ENCODE measurements at places on chromosomes 1 and 21.

GRCh38 chr21:30434033-30434631, 4.1 kb downstream of the KRTAP13-4 start:
- no peaks in the 10 kb centered on the region for H3K27me3 ChIP-seq
- no peaks in the 10 kb centered on the region for H3K36me3 ChIP-seq
- no peaks in the 10 kb centered on the region for H3K4me1 ChIP-seq
- no peak overlapping the region for H3K27ac ChIP-seq
- H3K4me3 ChIP-seq, result no peak overlapping the region

GRCh38 chr1:119373465-119373864, 4.9 kb downstream of the HAO2 start:
- no peak for DNase-seq
- no peak overlapping the region for H3K27ac ChIP-seq
- no peaks in the 10 kb centered on the region for H3K36me3 ChIP-seq
- no peaks in the 10 kb centered on the region for H3K4me1 ChIP-seq

DNA sequence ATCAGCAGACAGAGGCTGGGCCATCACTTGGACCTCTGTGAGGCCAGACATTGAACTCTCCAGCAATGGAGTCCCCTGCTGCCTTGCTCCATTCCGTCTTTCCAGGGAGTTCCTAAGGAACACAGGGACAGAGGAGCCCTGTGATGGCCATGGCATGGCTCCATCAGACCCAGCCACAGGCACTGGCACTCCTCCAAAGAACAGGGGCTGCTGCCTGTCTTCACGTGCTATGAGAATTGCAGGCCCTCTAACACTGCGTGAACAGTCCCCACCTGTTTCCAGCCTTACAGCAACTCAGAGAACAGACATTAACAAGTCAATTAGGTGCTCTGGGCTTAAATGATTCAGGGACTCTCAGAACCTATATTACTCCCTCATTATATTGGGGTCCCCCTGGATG, 140.8 kb downstream of the ASTN1 start:
- H3K27ac ChIP-seq, result no peak overlapping the region
- H3K36me3 ChIP-seq, result no peaks in the 10 kb centered on the region
- no peak for DNase-seq
- H3K4me3 ChIP-seq, result no peak overlapping the region

GRCh38 chr1:203085528-203086406, at the start of gene MYOG:
Gene MYOG, minus strand, starts transcription at chr1:203086012. Its CDS starts 51 bp downstream, at chr1:203085961.
- H3K27ac ChIP-seq, result no peak within 1 kb of the TSS
- DNase-seq, result no peak
- no peaks in the 10 kb centered on the region for H3K36me3 ChIP-seq
- H3K4me3 ChIP-seq, result no peak within 1 kb of the TSS
- H3K4me1 ChIP-seq, result no peaks in the 10 kb centered on the region

- H3K36me3 ChIP-seq, result no peaks in the 10 kb centered on the region
- H3K27ac ChIP-seq, result no peak overlapping the region
- no peaks in the 10 kb centered on the region for H3K4me1 ChIP-seq
- no peaks in the 10 kb centered on the region for H3K27me3 ChIP-seq
Observed at GRCh38 chr1:77459881-77460280, 178.1 kb downstream of the AK5 start.

GRCh38 chr1:228885845-228886244, 150.6 kb downstream of the RHOU start:
- H3K4me1 ChIP-seq, result no peaks in the 10 kb centered on the region
- no peak overlapping the region for H3K4me3 ChIP-seq
- H3K27me3 ChIP-seq, result no peaks in the 10 kb centered on the region
- no peak for DNase-seq
- no peaks in the 10 kb centered on the region for H3K36me3 ChIP-seq

DNA sequence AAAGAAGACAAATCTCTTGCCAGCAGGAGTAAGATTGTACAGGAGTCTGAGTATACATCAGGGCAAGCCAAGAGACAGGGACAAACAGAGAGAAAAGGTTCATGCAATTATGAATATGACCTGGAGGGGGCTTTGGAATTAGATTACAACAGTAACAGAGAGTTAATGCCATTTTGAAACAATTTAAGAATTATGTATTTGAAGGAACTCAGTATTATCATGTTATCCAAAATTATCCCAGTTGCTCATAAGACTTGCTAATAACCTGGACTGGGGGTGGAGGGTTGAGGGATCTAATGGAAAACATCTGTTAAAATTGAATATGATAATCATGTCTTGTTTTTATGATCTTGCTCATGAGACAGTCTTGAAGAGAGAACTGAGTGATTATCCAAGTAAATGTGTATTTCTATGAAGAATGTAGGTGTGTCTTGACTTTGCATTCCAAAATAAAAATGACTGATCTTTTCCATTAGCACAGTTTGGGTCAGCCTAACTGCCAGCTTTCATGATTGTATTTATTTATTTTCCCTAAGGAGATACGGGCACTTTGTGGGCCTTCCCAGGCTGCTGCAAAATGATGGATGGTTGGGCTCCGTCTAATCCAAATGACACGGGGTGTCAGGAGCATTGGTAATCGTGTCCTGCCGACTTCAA, 117.7 kb downstream of the ERG start:
- no peaks in the 10 kb centered on the region for H3K27me3 ChIP-seq
- peaks cover 11% of the 10 kb centered on the region for H3K36me3 ChIP-seq
- no peak overlapping the region for H3K4me3 ChIP-seq
- peak overlapping the region; percentile 37 for H3K27ac ChIP-seq

DNA sequence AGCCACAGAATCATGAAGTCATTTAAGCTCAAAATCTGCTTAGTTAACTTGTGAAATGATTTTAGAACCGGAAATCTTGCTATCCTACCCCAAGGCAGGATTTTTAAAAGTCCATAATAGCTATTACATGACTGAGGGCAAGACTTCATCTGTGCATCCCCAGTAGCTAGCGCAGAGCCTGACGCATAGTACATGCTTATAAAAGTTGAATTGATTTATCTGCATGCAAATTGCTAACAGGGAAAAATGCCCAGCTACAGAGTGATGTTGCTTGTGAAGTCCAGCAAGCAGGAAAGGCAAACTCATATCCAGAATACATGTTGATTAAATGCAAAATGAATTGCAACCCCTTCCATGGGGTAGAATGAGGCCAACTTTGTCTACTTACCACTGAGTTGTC, 8.1 kb upstream of the MAP1LC3C start:
- H3K27me3 ChIP-seq, result no peaks in the 10 kb centered on the region
- no peak overlapping the region for H3K27ac ChIP-seq
- DNase-seq, result no peak
- H3K4me3 ChIP-seq, result no peak overlapping the region

DNA sequence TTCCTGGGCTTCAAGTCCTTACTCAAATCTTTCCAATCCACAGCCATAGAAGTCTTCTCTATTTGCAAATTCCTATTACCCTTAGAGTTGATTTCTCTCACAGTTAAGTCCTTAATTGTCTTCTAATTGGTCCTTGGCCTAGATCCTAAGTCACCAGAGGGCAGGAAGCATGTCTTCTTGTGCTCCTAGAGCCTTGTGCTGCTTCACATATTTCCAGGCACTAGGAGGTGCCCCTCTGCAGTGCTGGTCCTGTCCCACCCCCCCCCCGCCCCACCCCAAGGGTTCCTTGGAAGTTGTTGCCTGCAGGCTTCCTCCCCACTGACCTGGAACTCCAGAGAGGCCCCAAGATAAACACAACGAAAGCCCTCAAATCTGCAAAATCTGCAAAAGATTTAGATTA, 28.1 kb upstream of the TARBP1 start:
- H3K27ac ChIP-seq, result no peak overlapping the region
- DNase-seq, result no peak
- no peaks in the 10 kb centered on the region for H3K4me1 ChIP-seq
- H3K36me3 ChIP-seq, result no peaks in the 10 kb centered on the region
- H3K4me3 ChIP-seq, result no peak overlapping the region

GRCh38 chr1:65512383-65512782, 91.9 kb downstream of the LEPR start:
- H3K4me1 ChIP-seq, result peaks cover 12% of the 10 kb centered on the region
- H3K27ac ChIP-seq, result no peak overlapping the region
- no peak for DNase-seq
- H3K4me3 ChIP-seq, result no peak overlapping the region
- no peaks in the 10 kb centered on the region for H3K36me3 ChIP-seq
- H3K27me3 ChIP-seq, result no peaks in the 10 kb centered on the region

DNA sequence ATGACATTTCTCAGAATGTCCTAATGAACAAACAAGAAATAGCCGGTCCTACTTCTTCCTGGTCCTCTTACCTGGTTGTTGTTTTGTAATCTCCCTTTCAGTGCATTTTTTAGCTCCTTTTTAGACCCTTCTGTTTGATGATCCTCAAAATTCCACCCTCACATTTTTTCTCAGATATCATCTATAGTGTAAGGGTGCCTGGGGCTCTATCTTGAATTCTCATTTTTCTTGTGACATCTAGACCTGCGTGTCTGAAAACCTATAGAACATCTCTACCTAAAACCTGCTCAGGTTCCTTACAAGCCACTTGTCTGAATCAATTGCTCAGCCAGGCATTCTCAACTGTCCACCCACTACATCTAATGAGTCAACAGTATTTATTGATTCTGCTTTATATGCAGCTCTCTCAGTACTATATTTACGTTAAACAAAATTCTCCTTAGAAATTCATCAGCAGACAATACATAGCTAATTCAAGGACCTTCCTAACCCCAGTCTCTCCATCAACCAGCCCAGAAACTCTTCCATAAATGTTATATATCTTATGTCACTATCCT, 36.5 kb upstream of the USH2A start:
- no peak overlapping the region for H3K27ac ChIP-seq
- no peaks in the 10 kb centered on the region for H3K4me1 ChIP-seq
- DNase-seq, result no peak
- no peak overlapping the region for H3K4me3 ChIP-seq
- no peaks in the 10 kb centered on the region for H3K27me3 ChIP-seq

DNA sequence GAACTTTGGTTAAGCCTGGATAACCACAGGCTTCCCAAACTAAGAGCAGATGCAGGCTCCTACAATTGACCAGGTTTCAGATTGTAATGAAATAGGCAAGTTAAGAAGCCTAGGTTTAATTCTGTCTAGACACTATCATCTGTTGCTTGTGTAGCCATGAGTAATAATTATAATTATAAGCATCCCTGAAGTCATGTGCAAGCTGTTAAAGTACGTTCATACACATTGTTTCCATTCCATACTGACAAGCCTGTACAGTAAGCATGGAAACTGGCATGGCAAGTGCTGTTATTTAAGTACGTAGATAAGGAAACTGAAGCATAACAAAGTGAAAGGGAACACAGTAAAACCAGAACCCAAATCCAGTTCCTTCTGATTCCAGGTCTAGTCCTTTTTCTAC, 557.2 kb upstream of the BEND5 start:
- no peak for DNase-seq
- no peaks in the 10 kb centered on the region for H3K36me3 ChIP-seq
- no peaks in the 10 kb centered on the region for H3K27me3 ChIP-seq

DNA sequence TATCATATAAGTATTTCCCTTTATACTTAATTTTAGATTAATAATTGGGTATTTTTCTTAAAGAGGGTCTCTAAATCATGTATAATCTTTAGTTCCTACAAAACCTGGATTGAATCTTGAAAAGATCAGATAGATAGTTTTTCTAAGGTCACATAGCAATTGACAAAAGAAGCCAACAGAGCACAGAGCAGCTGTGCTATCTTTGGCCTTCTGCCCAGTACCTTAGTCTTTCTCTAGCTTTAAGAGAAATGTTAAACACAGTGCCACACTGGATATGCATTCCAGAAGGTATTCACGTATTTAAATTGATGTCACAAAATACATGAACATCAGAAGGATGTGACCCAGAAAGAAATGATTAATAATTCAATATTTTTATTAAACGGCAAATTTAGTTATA, 86.8 kb downstream of the C21orf91 start:
- peaks cover 8% of the 10 kb centered on the region for H3K4me1 ChIP-seq
- no peak overlapping the region for H3K27ac ChIP-seq
- no peak for DNase-seq
- H3K36me3 ChIP-seq, result no peaks in the 10 kb centered on the region
- H3K27me3 ChIP-seq, result no peaks in the 10 kb centered on the region
- H3K4me3 ChIP-seq, result no peak overlapping the region

- no peak overlapping the region for H3K4me3 ChIP-seq
- H3K4me1 ChIP-seq, result no peaks in the 10 kb centered on the region
- H3K27me3 ChIP-seq, result peaks cover 3% of the 10 kb centered on the region
- H3K36me3 ChIP-seq, result no peaks in the 10 kb centered on the region
- no peak overlapping the region for H3K27ac ChIP-seq
- DNase-seq, result no peak
Observed at GRCh38 chr1:2159124-2159523, 35.4 kb downstream of the FAAP20 start.

DNA sequence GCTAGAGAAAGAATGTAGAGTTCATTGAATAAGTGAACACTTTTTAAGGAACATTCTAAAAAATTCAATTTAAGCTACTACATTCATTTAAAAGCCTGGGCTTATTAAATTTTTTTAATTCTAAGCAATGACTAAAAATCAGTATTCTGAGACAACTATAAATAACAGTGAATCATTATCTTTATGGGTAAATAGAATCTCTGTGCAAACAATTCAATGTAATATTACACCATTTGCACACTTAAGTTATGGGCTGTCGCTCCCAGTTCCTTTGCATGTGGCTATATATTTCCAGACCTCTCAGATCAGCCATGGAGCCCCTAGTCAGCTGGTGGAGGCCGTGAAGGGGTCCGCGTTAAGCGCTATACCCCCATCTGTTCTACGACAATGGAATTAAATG, 65.1 kb downstream of the KCNK1 start:
- no peaks in the 10 kb centered on the region for H3K36me3 ChIP-seq
- no peak overlapping the region for H3K27ac ChIP-seq
- no peaks in the 10 kb centered on the region for H3K27me3 ChIP-seq
- DNase-seq, result no peak
- H3K4me1 ChIP-seq, result no peaks in the 10 kb centered on the region
- H3K4me3 ChIP-seq, result no peak overlapping the region

GRCh38 chr1:21174654-21175323, 1.9 kb downstream of the EIF4G3 start:
- no peaks in the 10 kb centered on the region for H3K36me3 ChIP-seq
- peak overlapping the region; percentile 74 for H3K4me3 ChIP-seq
- H3K4me1 ChIP-seq, result no peaks in the 10 kb centered on the region
- DNase-seq, result no peak
- H3K27ac ChIP-seq, result peak overlapping the region; percentile 87

GRCh38 chr21:38669186-38669585, 136.5 kb upstream of the ETS2 start:
- DNase-seq, result no peak
- H3K36me3 ChIP-seq, result no peaks in the 10 kb centered on the region
- H3K4me1 ChIP-seq, result no peaks in the 10 kb centered on the region
- H3K27ac ChIP-seq, result no peak overlapping the region

GRCh38 chr1:225881959-225882693, at the start of gene TMEM63A:
Gene TMEM63A, minus strand, starts transcription at chr1:225882380. Its CDS starts 4,800 bp downstream, at chr1:225877580.
- H3K27me3 ChIP-seq, result no peaks in the 10 kb centered on the region
- DNase-seq, result peak; percentile 94
- peaks cover 4% of the 10 kb centered on the region for H3K36me3 ChIP-seq
- peaks cover 48% of the 10 kb centered on the region for H3K4me1 ChIP-seq
- peak within 1 kb of the TSS; percentile 87 for H3K27ac ChIP-seq
